ENCODE measurements at places on chromosomes 7 and 10. TPM values are rescaled to one million over a fixed set of nuclear protein-coding genes. Genes with fewer than 3 reads are reported as not detected.

KLLN gene
- 1.1 TPM for total RNA-seq

IRF5 gene
- not detected for total RNA-seq

TSPAN33 gene
- 16.7 TPM for total RNA-seq

KIF20B gene
- total RNA-seq = 51.3 TPM
